ENCODE measurements at places on chromosomes 16 and 17.

DNA sequence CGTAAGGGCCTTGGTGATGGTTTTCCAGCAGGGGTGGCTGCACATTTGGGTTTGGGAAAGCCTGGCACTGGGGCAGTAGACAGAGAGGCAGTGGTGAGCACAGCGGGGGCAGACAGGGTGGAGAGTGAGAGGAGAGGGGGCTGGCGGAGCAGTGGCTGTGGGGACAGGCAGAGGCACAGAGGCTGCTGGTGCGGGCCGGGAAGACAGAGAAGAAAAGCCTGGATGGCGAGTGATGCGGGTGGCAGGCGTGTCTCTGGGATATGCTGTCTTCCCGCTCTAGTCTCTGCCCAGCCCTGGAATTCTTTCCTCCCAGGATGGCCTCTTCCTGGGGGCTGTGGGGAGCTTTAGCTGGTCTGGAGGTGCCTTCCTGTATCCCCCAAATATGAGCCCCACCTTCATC, 16.9 kb downstream of the ITGAD start:
- DNase-seq: no peak

GRCh38 chr17:79034931-79035485, 11.0 kb downstream of the C1QTNF1 start:
- no peak for DNase-seq

- no peak for DNase-seq
Measured at GRCh38 chr17:17505610-17506171, 9.5 kb upstream of the RASD1 start.

- no peak for DNase-seq
Measured at GRCh38 chr16:69568676-69569075, 2.9 kb downstream of the NFAT5 start.

GRCh38 chr17:1181753-1182137, 2.0 kb upstream of the ABR start:
- DNase-seq: no peak

- DNase-seq: peak; percentile 7
Measured at GRCh38 chr16:85401917-85402766, 211.0 kb upstream of the GSE1 start.

- DNase-seq: no peak
Measured at GRCh38 chr17:2705888-2706795, 5.4 kb downstream of the CLUH start.

DNA sequence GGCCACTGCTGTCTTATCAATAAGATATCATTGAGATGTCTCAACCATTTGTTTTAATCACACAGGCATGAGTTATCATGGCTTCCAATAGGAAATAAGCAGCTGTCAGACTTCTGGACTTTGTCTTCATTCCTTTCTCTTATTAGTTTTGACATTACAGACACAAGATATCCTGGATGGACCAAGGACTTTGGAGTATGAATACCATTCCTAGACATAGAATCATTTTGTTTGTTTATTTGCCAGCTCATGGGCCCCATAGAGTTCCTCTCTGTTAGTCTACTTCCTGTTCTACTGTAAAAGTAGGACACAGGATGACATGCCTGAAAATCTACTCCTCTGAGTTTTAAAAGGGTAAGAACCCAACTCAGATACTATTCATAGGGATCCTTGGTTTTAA, 77.7 kb upstream of the KCNJ16 start:
- no peak for DNase-seq

DNA sequence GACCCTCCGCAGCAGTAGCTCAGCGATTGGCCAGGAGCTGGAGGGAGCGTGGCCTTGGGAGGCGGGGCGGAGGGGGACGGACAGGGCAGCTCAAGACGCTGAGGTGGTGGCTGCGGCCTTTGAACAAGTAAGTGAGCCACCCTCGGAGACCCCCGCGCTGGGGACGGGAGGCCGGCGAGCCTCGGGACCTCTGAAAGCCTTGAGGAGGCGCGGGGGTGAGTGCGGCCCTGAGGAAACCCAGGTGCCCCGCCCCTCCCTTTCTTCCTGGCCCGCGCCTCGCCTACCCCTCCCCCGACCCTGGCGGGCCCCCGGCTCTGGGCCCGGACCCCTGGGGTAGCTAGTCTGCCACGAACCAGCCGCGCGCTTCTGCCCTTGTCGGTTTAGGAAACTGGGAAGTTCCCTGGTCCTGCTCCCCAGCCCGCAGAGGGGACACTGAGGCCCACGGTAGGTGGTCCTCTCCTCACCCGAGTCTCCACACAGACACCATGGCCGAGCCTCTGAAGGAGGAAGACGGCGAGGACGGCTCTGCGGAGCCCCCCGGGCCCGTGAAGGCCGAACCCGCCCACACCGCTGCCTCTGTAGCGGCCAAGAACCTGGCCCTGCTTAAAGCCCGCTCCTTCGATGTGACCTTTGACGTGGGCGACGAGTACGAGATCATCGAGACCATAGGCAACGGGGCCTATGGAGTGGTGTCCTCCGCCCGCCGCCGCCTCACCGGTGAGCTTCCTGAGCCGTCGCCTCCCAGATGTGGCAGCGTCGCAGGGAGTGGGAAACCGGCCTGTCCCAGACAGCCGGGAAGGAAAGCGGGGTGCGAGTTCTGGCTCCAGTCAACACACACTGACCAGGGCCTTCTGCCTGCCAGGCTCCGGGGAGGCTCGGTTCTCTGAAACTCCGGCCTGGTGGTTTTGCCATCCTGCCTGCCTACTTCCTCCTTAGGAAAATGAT, at the start of gene MAPK7:
Gene MAPK7 (plus strand): TSS at position 83 of the 945 bp plus-strand sequence. CDS start 403 bp downstream, at position 486.
- DNase-seq: no peak

GRCh38 chr17:45895969-45896785, 1.8 kb downstream of the MAPT start:
- DNase-seq: no peak

DNA sequence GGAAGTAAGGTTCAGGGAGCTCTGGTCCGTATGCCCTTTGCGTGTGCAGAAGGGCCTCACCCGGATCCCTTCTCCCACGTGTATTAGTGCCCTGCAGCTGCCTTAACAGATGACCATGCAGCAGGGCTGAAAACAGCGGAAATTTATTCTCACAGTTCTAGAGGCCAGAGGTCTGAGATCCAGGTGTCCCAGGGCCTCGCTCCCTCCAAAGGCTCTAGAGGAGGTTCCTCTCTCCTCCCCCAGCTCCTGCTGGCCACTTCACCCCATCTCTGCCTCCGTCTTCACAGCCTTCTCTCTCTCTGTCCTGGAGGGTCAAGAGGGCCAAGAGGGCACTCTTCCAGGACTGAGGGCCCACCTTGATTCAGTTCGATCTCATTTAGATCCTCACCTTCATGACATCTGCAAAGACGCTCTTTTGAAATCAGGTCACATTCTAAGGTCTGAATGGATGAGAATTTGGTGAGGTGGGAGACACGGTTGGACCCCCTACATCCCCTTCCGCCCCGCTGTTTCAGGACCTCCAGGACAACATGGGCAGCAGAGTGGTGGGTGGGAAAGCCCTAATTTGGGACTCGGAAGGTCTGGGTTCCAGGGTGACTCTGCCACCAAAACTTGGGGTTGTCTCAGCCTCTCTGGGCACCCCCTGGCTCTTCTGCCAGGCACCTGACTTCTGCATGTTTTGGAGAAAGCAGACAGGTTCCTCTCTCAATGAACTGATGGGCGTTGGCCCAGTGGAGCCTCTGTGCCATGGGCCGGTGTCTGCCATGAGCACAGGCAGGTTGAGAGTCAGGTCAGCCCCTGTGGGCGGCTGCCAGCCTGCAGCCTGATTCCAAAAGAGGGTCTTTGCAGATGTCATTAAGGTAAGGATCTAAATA, 361.2 kb downstream of the SEC14L1 start:
- DNase-seq: no peak
